Common myeloid progenitor, CD34-positive (primary cell): ENCODE measurements at places on chromosomes 2 and 18.
A peak's percentile ranks its signal among the peaks of the same experiment; 100 is the strongest.

DNA sequence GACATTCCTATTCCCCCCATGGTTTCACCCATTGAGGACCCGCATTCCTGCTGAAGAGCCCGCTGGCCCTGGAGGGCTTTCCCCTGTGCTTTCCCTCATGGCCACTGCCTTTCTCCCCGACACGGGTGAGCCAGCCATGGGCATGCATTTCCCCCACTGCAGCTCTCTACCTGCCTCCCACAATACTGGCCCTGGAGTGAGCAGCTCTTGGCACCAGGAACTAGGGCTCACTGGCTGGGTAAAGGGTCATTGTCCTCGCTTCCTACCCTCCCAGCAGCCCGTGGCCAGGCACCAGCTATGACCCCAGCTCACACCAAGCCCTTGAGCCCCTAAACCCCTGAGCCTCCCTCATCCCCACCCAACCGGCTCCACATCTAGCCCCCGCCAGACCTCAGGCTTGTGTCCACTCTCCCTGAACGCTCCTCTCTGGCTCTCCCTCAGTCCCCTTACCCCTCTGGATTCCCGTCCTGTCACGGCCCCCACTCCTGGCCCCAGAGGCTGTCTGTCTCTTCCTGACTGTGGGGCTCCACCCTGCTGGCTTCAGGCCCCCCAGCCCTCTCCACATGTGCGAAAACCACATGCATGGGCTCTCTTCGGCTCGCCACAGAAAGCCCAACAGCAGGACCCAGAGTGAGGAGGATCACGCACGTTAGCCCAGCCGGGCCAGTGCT lies 199.8 kb downstream of the ZFP36L2 start:
- DNase-seq: no peak

- DNase-seq: peak; percentile 56
Measured at GRCh38 chr2:241064008-241064801, 37.9 kb downstream of the MTERF4 start.

DNA sequence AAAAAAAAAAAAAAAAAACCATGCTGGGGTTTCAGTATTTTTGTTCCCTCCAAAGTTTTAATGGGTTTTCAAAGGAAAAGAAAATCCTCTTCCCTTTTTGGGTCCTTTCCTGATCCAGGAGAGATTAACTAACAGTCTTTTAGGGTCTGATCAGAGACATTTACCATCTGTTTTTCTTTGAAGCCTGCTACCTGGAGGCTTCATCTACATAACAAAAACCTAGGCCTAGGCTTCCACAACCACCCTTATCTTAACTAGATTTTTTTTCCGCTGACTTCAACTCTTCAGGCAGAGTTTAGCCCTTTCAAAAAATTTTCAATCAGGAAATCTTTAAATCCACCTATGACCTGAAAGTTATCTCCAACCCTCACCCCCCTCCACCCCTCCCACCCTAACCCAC lies 154.7 kb downstream of the MBD2 start:
- no peak for DNase-seq

DNA sequence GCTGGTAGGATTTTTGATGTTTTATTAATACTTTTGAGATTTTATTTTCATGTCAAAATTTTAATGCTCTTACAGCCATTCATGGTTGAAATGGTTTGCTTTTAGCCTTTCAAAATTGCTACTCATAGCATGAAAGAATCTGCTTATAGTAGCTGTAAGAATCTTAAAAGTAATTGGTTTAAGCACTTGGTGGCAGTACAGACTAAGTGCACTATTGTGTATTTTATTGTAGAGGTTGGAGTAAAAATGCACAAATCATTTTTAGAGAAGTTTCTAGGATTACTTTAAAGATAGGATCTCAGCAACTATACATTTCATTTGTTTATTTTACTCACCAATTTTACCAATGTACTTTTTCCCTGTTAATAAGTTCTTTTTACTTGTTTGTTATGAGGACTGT lies 205.8 kb downstream of the SPAG16 start:
- DNase-seq: peak; percentile 20

DNA sequence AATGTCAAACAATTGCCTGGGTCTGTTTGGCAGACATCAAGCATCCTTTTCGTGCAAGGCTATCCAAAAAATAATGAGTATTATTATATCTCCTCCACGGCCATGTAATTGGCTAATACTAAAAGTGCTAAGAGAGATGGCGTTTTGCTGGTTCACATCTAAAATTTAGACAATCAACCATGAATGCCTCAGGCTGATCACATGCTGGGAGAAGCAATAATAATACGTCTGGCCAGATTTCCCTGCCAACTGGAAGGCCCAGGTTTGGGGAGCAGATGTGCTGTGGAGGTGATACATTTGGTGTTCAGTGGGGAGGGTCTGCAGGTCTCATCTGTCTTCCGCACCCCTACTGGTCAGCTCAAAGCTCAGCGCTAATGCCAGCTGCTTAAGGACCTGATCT lies 60.3 kb upstream of the CREB1 start:
- no peak for DNase-seq

- DNase-seq: no peak
Measured at GRCh38 chr18:26764586-26764985, 100.9 kb downstream of the AQP4 start.

GRCh38 chr2:12436935-12437561 lies 279.7 kb upstream of the TRIB2 start:
- no peak for DNase-seq

- DNase-seq: peak; percentile 85
Measured at GRCh38 chr2:132462236-132462635, 45.6 kb downstream of the GPR39 start.

DNA sequence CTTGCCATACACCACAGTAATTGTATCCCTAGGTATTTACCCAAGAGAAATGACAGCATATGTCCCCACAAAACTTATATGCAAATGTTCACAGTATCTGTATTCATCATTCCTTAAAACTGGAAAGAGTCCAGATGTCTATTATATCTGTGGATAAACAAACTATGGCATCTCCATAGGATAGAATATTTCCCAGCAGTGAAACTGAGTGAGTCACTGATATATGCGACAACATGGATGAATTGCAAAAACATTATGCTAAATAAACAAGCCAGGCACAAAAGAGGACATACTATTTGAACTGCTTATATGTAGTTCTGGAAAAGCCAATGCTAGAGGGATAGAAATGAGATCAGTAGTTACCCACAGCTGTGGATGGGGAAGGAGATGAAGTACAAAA lies 359.4 kb upstream of the DSEL start:
- no peak for DNase-seq

- no peak for DNase-seq
Measured at GRCh38 chr2:70532244-70532935, 21.2 kb downstream of the TGFA start.

GRCh38 chr2:219273937-219274336 lies 5.2 kb upstream of the DNAJB2 start:
- DNase-seq: no peak

- DNase-seq: peak; percentile 95
Measured at GRCh38 chr2:102063941-102064678, 72.3 kb downstream of the IL1R2 start.

DNA sequence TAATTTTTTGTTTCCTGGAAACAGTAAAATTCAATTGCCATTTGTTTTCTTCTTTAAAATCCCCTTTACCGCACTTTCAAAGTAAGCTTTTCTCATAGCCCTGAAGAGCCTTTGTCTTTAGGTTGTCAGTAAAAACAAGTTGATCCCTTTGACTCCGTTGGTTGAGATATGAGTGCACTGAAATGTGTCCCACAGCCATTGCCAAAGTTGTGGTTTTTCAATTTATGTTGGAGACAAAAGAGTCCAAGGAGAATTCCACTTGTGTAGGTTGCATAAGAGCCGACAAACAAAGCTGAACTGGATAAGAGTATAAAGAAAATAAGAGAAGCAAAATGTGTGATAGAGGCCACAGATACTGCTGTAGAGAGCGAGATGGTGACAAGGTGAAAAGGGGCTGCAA lies 26.1 kb upstream of the HNMT start:
- DNase-seq: no peak
